ENCODE measurements at places on chromosomes 13 and 19.
A peak's percentile ranks its signal among the peaks of the same experiment; 100 is the strongest.

- no peak for DNase-seq
Observed at GRCh38 chr13:76864259-76864658, 21.9 kb downstream of the KCTD12 start.

GRCh38 chr13:22874839-22875238 lies 305.9 kb upstream of the SGCG start:
- DNase-seq = no peak

DNA sequence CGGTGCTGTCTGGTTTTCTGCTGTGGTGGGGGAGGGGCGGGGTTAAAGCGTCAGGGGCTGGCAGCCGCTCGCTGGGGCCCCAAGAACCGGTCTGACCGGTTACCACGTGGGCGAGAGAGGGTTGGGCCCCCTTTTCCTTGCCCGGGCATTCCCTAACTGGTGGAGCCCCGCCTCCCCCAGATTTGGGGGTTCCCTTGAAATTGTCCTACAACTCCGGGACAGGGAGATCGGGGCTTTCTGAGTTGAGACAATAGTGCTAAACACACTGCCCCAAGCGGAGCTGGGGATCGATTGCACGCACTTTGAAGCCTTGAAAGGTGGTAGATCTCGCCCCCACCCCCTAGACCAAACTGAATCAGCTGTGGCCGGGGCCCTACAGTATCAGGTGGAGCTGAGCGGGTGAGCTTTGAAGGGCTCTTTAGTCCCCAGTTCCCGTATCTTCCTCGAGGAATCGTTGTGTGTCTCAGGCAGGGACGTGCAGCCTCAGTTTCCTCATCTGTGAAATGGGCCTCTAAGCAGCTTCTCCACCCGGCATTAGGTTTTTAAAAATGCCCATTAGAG lies 4.8 kb downstream of the IER2 start:
- DNase-seq = peak; percentile 32

DNA sequence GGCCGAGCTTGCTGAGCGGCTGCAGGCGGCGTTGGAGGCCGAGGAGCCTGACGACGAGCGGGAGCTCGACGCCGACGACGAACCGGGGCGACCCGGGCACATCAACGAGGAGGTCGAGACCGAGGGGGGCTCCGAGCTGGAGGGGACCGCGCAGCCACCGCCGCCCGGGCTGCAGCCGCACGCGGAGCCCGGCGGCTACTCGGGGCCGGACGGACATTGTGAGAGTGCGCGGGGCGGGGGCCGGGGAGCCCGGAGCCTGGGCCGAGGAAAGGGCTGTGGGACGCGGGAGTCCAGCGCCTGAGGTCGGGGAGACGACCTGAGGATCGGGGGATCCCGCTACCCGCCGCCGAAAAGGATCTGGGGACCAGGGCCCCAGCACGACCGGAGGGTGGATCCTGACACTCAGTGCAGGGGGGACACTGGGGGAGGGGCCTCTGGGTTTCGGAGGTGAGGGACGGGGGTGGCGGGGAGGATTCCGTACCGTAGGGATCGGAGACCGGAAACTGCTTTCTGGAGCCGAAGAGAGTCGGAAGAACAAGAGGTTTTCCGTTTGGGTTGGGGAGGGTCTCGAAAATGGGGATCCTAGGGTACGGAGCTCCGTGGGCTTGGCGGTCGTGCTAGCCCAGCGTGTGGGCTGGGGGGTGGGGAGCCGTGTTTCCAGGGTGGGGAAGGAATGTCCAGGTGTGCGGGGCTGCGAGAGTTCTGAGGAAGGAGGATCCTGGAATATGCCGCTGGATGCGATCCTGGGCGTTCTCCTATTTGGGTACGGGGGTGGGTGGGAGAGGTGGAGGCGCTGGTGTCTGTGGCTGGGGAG lies 616 bp downstream of the HNRNPUL1 start:
- DNase-seq = no peak

Data from C1 segment of cervical spinal cord (tissue), 14 donors.